ENCODE measurements at places on chromosomes 5 and 9.

- no peak for DNase-seq
Observed at GRCh38 chr9:5479994-5480694, 29.8 kb downstream of the CD274 start.

GRCh38 chr9:31996331-31996730, 388.1 kb upstream of the ACO1 start:
- no peak for DNase-seq

DNA sequence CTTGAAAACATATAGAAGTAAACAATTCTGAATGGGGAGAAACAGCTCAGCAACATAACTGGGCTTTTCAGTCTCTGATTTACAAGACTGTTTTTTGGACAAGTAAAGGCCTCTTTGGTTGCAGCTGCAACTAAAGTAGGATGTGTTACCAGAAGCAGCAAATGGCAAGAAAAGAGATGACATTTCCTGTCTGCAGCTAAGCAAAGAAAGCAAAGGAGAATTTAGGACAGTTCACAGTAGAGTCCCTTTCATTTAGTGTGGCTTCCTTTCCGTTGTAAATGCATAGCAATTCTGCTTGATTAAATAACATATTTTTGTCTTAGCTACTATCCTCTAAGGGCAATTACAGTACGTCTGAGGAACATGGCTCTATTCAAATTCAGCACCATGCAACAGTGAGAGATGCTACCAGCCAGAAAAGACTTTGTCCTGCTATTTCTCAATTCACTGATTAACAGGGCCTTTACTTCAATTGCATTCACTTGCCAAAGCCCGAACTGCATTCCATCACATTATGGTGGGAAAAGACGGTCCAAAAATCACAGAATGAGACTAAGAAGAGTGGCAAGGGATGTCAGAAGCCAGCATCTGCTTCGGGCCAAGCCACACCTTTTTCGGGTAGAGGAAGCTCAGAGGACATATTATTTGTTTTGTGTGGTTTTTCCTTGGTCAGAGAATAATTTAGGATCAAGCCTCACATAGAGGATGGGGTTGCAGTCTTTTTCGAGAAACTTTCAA, 107.7 kb downstream of the SEMA6A start:
- DNase-seq: no peak

DNA sequence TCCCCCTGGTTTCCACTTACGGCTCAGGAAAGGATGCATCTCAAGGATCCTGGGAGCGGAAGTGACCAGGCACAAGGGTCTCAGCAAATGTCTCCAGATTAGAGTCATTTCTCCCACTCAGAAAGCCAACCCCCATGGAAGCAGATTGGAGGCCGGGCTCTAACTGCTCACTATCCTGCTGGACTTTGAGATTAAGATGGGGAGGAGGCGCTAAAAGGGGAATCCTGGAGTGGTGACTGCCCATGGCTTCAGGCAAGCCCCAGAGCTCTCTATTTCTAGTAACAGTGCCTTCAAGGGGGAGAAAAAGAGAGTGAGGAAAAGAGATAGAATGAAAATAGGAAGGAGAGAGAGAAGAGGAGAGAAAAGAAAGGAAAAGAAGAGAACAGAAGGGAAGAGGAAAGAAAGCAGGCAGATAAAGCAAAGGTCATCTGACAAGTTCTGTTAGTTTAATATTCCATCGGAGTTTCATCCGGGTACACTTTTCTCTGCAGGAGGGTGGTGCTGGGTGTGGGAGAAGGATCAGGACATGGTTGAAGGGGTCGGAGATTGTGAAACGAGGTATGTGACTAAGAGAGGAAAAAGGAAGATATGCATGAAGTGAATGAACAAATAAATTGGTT, at the start of gene AGXT2:
AGXT2 (minus strand) TSS at position 165 of the 620 bp plus-strand sequence; CDS start at position 108, 57 bp downstream.
- no peak for DNase-seq
